ENCODE measurements at places on chromosomes 1 and 21. TPM values are rescaled to one million over a fixed set of nuclear protein-coding genes. Genes with fewer than 3 reads are reported as not detected.

C1orf210 gene
- total RNA-seq, result not detected

DNA sequence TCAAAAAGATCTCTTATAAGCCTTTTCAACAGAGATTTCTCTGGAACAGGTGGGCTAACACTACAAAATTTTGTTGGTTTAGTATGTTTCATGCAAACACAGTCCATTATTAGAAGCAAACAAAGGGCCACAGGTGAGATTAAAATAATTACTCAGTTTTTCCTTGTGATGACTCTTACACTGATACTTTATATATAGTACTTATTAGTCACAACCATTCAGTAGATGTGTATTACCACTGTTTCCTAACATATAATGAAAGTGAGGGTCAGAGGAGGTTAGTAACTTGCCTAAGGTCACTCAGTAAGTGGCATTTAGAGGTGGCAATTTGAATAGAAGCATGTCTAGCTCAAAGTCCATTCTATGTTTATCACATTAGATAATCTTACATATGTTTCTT, 44.2 kb downstream of the CYYR1 start:
- DNase-seq, result no peak

- no peak for DNase-seq
Measured at GRCh38 chr1:2151911-2152310, 42.7 kb downstream of the FAAP20 start.

GRCh38 chr1:5681654-5682053, 310.6 kb downstream of the NPHP4 start:
- no peak for DNase-seq

GRCh38 chr1:113283914-113284313, 106.4 kb upstream of the MAGI3 start:
- DNase-seq, result no peak

DNA sequence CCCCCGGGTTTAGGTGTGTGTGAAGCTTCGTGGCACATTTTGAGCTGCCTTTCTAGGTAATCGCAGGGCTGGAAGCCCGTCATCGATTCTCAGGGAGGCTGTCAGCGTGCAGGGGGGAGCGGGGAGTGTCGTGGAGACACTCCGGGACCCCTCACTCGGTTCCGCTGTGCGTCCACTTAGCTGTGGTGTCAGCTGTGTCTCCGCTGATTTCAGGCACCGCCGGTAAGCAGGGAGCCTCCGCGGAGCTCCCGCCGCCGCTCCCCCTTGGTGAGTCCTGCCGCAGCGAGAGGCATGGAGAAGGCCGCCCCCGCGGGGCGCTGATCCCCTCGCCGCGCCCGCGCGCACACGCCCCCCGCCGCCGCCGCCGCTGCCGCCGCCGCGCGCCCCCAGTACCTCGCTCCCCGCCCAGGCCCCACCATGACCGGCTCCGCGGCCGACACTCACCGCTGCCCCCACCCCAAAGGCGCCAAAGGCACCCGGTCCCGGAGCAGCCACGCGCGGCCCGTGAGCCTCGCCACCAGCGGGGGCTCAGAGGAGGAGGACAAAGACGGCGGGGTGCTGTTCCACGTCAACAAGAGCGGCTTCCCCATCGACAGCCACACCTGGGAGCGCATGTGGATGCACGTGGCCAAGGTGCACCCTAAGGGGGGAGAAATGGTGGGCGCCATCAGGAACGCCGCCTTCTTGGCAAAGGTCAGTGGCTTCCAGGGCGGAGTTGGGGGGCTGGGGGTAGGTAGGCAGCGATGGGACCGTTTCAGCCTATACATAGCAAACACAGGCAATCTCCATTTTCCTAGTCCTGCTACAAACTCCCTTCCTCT, 995 bp downstream of the VASH2 start:
- DNase-seq, result no peak

DNA sequence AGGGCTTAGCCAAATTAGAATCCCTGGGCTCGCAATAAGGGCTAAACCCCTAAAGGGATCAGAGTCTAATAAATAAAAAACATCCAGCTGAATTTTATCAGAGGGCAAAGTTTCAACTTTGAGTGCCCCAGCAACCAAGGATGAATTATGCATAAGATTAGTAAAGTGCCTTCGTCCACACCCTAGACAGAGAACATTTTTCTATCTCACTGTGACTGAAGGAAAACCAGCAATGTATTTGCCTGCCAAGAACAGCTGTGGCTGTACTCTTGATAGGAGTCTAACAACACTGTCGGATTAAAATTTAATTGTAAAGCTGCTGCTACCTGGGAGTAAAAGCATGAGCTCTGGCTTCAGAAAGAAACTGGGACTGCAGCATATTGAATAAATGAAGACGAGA, 23.3 kb downstream of the WNT2B start:
- DNase-seq, result no peak

GRCh38 chr1:169563019-169563615, 23.2 kb downstream of the F5 start:
- DNase-seq, result no peak

DNA sequence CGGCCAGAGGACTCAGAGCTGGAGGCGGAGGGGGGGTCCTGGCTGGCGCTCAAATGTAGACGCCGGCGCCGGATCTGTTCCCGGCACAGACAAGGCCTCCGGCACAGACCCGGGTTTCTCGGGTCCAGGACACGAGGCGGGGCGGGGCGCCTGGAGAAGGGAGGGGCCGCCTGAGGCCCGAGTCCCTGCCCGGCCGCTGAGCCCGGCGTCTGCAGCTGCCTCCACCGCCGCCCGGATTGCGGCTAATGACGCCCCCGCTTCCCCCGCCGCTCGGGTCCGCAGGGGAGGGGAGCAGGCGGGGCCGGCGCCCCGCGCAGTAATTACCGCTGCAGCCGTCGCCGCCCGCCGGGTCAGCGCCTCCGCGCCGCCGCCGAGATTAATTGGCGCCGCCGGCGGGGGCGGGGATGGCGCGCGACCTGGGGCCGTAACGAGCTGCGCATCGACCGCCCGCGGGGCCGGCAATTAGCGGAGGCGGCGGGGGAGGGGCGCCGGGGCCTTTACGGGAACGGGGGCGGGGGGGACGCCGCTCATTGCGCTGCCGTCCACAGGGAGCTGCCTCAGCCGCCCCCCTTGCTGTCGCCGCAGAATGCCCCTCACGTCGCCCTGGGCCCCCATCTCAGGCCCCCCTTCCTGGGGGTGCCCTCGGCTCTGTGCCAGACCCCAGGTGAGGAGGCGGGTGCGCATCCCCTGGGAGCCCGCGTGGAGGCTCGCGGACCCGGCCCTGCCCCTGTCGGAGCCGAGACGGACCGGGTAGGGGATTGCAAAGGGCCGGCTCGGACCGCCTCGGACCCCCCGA, 17.3 kb downstream of the NOC2L start:
- no peak for DNase-seq

All from glomerular endothelial cell (primary cell).